ENCODE measurements at places on chromosomes 1 and 21.

GRCh38 chr1:200021577-200022238, 5.8 kb upstream of the NR5A2 start:
- DNase-seq, result no peak

DNA sequence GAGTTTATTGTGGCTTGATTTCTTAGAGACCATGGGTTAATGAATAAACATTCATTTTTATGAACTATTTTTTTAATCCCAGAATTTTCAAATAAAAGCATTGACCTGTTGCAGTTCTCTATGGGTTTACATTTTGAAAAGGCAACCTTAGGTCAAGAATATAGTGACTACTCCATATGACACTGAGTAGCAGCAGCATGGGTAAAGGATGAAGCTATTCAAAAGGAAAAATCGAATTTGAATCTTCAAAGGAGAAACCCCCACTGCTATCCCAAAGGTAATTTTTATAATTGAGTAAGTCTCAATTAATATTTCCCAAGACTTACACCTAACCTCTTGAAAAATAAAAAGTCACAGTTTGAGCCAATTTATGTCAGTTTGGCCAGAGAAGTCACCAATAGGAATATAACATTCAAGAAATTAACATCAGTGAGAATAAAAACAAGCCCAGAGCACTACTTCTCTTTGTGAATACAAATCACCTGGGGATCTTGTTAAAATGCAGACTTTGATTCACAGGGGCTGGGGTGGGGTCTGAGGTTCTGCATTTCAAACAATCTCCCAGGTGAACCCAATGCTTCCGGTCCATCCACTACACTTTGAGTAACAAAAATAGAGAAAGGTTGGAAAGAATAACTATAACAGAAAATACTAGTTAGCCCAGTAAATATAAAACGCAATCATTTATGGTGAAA, 39.8 kb downstream of the USP1 start:
- DNase-seq, result no peak

DNA sequence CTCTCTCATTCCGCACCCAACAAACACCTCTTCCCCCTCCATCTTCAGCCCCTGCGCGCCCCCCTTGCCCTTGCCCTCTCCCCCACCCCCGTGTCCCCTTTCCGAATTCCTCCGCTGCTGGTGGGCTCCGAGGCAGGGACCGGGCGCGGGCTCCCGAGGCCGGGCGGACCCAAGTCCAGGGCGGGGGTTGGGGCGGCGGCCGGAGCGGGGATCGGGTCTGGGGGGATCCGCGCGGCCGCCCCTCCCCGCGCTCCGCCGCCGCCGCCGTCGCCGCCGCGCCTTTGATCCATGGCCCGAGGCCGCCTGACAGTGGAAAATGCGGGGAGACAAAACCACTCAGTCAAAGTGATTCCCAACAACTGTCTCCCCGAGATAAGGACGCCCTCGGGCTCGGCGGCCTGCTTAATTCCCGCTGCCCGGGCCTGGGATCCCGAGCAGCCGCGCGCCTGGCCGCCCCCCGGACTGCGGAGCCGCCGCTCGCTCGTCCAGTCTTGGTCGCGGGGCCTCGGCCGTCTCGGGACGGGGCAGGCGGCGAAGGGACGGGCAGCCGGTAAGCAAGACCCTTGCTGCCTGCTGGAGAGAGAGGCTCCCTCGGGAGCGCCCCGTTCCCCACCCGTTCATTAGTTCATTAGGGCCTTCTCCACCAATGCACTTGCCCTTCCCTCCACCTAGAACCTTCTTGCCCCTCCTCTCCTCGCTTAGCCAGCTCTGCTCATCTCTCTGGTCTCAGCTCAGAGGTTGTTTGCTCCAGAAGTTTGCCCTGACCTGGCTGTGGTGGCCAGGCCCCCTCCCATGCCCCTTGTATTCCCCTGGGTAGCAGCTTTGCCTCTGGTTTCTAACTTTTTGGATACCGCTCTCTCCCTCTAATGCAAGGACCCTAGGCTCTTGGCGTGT, 86.4 kb downstream of the PAX7 start:
- DNase-seq, result no peak

- DNase-seq, result peak; percentile 77
Observed at GRCh38 chr1:45913183-45913683, 109.8 kb downstream of the MAST2 start.

DNA sequence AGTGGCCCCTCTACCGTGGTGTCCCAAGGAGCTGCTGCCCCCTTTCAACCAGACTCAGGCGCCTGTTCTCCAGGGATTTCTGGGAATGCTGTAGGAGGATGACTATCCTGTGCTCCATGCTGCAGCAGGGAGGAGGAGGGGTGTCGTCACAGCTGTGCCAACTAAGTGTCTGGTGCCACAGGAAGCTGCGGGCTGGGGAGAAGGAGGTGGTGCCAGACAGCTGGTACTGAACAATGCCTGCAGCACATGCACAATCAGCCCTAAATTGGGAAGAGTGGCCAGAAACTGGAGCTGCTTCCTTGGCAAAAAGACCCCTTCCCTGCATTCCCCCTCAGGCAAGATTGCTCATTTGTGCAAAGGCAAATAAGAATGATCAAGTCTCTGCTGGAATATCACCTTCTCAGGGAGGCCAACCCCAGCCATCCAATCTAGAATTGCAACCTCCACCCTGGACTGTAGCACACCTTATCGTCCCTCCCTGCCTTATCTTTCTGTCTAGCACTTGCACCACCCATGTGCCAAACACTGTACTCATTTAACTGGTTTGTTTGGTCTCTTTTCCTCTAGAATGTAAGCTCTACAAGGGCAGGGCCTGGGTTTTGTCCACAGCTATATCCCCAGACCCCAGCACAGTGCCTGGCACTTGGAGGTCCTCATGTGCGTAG, 33.3 kb downstream of the LAMB3 start:
- DNase-seq, result no peak

DNA sequence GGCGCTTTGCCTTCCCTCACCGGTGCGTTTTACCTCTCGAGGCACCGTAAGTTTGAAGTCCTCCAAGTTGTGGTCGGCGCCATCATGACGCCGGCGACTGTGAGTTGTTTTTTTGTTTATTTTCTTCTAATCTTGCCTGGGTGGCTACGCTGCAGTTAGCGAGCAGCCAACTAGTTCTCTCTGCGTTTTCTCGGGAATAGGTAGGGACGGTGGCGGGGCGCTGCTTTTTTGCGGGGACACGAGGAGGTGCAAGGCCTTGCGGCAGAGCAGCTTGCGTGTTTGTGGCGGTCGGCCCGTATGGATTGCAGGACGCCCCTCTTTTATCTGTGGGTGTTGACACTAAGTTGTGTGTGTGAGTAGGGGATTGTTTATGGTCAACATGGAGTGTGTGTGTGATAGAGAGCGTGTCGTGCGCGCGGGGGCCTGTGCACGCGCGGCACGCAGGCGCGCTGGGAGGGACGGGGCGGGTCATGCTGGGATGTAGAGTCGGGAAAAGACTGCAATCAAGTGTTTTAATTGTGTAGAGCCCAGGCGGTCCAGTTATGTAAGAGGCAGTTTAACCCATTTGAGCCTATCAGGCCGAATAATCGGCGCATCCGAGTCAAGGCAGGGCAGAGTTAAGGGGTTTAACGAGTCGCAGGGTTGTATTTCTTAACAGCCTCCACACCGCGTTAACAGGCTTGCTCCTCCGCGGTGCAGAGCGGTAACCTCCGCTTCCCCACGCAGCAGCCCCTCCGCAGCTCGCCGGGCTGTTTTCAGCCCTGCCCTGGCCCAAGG, 1.2 kb upstream of the NEGR1 start:
- peak; percentile 80 for DNase-seq

- DNase-seq, result no peak
Observed at GRCh38 chr1:200034761-200035396, 7.4 kb downstream of the NR5A2 start.

GRCh38 chr21:16713331-16714117, 799.3 kb upstream of the CXADR start:
- DNase-seq, result peak; percentile 20

DNA sequence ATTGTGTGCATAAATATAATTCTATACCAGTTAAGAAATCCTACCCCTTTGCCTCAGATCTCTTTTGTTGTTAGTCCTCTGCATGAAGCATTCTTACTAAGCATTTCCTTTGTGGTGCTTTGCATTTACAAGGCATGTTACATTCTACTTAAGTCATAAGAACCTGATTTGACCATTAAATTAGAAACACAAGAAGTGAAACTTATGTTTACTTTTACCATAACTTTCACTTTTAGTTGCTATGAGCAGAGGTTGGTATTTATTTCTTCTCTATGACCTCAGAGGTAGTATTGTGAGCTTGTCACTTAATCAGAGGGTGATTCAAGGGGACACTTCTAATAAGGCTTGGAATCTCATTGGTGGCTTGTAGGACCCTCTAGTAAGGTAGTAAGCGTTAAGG, 9.0 kb downstream of the FAM20B start:
- DNase-seq, result peak; percentile 82

DNA sequence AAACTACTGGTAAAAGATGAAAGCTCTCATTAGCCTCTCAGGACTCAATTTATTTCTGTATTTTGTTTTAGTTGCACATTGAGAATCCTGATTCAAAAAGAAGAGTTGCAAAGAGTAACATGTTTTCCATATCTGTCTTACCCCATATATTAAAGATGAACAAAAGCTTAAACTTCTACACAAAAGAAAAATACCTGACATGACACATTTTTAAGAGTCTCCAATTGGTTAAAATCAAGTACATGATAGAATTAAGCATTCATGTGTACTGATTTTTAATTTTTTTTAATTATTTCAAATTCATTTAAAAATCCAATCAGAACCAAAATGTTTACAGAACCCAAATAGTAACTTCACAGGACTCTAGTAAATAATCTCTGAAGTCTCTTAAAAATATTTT, 72.0 kb downstream of the FOXJ3 start:
- DNase-seq, result no peak

GRCh38 chr1:37394574-37395464, 79.6 kb upstream of the ZC3H12A start:
- DNase-seq, result no peak

DNA sequence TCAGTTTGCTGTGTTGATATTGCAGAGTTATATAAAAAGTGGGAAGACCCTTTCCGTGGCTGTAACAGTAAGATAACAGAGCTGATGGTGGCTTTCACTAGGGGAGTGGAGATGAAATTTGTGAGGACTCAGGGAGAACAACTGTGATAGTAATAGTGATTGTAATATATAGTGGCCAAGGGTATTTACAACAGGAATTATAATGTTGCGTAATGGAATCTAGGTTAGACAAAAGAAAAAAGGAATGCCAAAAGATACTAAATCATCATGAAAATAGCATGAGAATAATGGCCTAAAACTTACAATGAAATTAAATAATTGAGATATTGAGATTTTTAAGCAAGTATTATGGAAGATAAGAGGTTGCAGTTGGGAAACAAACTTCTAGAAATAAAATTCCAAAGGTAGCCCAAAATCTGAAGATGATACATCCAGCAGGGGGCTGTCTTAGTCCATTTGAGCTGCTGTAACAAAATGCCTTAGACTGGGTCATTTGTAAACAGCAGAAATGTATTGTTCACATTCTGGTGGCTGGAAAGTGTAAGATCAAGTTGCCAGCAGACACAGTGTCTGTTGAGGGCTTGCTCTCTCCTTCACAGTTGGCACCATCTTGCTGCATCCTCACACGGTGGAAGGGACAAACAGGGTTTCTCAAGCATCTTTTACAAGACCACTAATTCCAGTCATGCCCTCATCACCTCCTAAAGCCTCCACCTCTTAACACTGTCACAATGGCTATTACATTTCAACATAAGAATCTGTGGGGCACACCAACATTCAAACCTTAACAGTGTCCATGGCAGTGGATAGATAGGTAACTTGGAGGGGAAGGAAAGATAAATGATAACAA, 711.2 kb downstream of the MRPL39 start:
- DNase-seq, result peak; percentile 6

- no peak for DNase-seq
Observed at GRCh38 chr1:83697961-83698360, 301.0 kb downstream of the TTLL7 start.

- no peak for DNase-seq
Observed at GRCh38 chr1:1597275-1597930, 2.5 kb downstream of the FNDC10 start.

- no peak for DNase-seq
Observed at GRCh38 chr1:182394055-182394775, 2.6 kb upstream of the GLUL start.

DNA sequence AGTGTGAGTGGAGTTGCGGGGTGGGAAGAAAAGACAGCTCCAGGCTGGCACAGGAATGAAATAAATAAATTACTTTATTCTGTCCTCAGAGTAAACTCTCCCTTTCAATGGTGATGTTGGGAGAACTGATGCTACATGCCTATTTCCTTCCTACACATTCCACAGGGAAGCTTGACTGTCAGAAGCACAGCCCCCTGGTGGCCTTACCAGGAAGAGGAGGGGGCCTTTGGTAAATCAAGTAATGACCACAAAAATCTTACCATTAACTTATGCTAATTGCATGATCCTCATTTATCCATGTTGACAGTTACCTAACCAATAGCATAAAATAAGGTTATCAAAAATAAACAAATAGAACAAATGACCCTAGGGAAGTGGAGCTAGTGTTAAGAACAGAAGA, 605.0 kb upstream of the PKN2 start:
- peak; percentile 7 for DNase-seq

DNA sequence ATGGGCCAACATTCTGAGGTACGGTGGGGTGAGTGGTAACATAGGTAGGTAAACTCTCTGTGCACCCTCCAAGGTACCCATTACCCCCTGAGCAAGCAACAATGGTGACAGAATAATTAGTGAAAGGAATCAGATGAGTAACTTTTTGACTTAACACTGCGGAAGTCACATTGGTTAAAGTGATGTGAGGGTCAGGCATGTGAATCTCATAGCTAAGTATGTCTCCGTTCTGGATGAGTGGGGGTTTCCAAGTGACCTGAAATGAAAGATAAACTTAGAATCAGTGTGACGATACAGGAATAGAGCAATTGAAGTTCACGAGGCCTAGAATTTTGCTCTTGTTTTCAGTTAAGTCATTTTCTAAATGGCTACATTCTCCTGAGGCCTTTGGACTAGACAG, 311.7 kb downstream of the KCTD3 start:
- DNase-seq, result no peak

DNA sequence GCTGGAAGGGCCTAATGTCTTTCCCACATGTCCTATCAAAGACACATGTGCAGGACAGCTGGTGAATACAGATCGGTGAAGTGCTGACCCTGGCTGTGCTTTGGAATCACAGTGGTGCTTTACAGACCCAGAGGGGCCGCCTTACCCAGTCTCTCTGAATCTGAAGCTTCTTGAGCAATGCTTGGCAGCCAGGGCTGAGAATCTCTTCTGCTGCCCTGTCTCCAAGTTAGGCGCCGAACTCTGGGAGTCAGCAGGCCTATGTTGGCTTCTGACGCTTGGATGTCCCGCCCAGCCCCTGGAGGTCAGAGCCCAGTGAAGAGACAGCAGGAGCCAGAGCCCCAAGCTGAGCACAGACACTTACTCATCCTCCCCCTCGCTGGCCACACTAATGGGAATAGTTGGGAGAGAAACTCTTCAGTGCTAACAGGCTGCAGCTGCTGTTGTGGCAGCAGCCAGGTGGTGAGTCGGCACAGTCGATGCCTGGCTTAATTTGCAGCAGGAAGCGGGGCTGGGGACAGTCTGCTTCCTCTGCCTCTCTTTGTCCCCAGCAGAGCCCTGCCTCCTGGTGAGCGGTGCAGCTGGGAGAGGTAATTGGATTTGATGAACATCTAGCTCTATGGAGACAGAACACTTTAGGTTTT, 68.1 kb downstream of the URB2 start:
- DNase-seq, result peak; percentile 92

Data from choroid plexus epithelial cell (primary cell).